ENCODE measurements at places on chromosomes 1 and 21.

DNA sequence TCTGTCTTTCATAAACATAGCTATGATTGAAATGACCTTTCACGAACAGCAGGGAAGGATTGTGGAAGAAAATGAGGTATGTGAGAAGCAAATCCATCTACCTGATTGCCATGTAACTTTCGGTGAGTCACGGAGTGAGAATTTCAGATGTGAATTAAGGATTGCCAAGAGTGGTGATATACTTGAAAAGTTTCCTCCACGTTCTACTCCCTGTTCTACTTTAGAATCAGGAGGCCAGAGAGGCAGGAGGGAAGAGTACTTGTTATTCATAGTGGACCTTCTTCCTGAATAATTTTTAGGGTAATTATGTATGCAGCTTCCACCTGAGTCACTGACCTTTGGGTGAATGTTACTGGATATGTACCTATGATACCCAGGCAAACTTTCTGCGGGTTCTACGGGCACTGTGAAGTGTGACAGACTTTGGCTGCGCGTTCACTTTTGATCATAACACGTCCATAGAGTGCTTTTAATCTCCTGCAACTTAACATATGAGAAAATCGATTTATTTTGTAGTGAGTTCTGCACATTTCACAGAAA, 2.6 kb upstream of the KCNE1 start:
- DNase-seq = no peak

DNA sequence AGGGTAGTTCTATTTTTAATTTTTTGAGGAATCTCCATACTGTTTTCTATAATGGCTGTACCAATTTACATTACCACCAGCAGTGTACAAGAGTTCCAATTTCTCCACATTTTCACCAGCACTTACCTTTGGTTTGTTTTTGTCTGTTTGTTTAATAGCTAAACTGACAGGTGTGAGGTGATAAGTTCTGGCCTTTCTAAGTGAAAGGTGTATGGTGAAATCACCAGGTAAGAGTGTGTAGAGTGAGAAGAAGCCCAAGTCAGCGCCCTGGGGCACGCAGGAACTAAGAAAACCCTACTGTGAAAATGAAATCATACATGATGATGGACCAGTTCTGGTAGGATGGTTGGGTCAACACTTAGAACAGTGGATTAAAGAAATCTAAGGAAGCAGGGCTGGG, 34.5 kb downstream of the BTG3 start:
- no peak for DNase-seq

GRCh38 chr1:232425421-232425820, 204.5 kb downstream of the SIPA1L2 start:
- no peak for DNase-seq

GRCh38 chr1:7343882-7344281, 427.2 kb upstream of the VAMP3 start:
- DNase-seq = no peak

DNA sequence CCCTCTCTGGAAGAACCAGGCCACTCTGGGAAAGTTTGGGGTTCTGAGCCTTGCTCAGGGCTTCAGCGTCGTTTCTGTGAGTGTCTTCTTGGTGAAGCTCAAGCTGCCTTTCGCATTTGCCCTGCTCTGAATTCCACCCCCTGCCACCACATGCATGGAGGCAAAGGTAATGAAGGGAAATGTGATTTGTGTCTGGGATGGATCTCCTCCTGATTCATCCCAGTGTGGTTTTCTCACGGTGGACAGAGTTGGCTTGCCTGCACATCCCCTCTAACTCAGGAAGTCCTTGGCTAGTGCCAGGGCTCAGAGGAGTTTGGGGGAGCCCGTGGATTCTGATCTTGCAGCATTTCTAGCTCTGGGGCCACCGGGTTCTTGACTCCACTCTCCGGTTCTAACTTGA, 173.6 kb upstream of the RAB4A start:
- no peak for DNase-seq
